ENCODE measurements at places on chromosomes 5 and 9.

- DNase-seq, result no peak
These were observed 278.7 kb upstream of the KLF9 start for GRCh38 chr9:70693186-70693585.

DNA sequence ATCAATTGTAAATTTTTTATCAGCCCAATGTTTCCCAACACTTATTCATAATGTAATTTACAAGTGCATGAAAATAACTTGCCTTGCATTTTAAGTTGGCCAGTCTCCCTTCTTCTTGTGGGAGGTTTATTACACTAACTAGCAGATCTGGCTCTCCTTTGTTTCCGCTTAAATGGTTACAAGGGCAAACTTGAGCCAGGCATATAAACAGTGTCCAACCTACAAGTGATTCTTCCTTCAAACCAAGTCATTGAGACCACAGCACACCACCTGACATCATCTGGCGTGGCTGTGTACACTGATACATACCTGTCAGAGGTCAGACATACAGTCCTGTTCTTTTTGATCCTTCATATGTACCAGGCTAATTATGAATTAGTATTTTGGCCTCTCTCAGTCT is 80.1 kb downstream of the ALDH1A1 start:
- no peak for DNase-seq

DNA sequence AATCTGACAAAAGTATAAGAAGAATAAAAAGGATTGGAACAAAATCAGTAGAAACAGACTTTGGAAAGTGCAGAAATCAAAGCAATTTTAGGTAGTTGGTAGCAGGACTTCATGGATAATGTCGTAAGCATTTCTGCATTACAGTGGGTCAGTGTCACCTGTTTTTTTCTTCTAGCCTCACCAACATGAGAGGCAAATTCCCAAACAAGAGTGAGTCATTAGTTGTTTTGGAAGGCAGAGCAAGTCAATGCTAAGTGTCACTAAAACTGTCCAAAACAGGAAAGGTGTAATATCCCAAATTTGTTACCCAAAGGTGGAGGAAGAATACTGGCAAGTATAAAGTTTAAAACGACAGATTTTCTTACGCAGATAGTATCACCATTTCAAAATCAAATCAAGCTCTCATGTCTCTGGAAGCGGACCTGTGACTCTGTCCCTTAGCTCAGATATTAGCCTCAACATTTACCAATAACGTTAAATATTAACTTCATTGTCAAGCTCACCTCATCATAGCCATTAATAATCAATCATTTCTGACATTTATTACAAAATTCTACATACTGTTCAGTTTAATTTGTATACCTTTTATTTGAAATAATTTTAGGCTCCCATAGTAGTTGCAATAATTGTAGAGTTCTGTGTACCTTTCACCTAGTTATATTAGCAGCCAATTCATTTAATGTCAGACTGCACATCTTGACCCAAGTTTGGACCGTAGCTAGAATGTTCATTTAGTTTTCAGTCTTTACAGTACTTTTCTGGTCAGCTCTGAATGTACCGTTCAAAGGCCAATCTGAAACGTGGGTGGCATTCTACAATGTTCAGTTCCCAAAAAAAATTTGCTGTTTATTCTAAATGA is 901.2 kb upstream of the COX7C start:
- DNase-seq, result no peak

GRCh38 chr5:150215979-150216944 is 26.4 kb downstream of the SLC6A7 start:
- DNase-seq, result no peak

- DNase-seq, result no peak
These were observed 66.4 kb upstream of the PPP2R2B start for GRCh38 chr5:146944764-146945616.

DNA sequence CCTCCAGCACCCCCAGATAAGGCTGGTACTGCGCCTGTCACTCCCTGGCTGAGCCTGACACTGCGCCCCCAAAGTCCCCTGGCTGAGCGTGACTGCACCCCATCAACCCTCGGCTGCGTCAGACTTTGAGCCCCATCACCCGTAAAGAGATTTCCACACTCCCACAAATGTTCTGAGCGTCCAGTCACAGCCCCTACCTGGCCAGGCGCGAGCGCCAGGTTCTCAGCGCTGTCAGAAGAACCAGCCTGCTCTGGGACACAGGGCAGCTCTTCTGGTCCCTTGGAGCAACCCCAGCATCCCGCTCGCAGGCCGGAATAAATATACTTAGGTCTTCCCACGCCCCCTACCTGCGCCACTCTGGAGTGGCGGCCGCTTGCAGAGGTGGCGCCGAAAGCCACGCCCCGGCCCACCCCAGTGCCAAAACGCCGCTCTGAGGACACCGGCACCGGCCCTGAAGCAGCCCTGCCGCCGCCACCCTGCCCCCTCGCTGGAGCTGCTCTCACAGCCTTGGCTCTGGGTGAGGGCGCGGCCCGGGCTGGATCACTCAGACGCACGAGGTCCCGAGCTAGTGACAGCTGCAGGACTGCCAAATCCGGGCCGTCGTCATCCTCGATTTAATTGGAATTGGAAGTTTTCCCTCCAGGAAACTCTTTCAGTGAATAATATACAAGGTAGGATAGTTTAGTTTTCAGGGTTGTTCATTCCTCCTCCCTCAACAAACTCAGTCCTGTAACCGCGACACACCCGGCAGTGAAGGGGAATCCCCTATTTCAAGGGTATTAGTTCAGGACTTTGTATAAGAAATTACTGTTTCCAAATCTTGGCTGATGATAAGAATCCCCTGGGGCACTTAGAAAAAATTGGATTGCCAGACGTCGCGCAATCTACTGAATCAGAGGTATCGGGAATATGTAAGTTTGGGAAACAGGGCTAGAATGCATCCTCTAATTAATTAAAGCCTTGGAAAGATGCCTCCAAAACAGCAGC is 1.2 kb upstream of the CEMIP2 start:
- peak; percentile 63 for DNase-seq

DNA sequence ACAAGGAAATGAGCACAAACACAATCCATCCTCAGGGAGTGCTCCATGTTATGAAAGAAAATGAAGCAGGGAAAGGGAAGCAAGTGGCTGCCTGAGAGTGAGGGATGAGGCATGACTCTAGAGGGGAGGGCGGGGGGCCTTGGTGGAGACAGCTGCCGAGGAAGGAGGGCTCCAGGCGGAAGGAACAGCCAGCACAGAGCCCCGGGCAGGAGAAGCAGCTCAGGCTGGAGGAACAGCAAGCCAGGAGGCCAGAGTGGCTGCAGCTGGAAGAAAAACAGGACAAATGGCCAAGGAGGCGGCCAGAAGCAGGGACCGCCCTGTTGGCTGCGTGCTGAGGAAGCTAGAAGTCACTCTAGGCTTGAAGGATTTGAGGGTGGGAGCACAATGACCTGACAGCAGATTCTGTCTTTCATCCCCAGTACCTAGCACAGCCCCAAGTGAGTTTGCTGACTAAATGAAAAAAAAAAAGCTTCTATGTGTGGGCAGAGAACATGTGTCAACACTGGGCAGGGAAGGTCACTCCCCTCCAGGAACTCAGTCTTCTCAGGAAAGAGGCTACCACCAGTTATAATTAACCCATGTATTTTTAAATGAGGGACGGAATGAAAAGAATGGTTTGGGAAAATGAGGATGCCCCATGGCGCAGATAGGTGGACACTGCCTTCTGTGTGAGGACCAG is 142.8 kb downstream of the DCP2 start:
- DNase-seq, result no peak

GRCh38 chr9:95249986-95250385 is 67.5 kb downstream of the FANCC start:
- no peak for DNase-seq

- no peak for DNase-seq
These were observed 16.6 kb upstream of the TGFBI start for GRCh38 chr5:136012041-136012804.

DNA sequence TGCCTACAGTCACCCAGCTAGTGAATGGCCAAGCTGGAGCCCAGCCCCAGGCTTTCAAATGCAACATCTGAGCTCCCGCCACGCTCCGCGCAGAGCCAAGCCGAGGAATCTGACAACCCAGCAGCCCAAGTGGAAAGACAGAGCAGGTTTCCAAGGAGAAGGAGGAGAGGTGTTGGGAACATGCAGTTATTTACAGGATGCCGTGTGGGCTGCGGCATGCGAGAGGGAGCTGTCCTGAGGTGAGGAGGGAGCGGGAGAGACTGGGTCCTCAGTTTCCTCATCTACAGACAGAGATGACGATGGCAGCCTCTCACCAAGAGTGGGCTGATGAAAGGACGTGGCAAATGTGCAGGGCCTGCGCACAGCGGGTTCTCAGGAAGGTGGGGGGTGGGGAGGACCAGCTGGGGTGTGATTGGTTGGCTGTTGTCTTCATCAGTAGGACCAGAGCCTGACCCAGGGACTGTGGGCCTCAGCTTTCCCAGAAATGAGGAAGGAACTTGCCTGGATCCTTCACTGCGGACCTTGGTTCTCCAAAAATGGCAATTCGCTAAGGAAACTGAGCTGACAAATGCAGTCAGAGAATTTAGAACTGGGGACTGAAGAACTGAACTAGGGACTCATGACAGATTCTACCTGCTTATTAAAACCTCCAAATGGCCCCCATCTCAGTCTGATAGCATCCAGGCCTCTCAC is 14.8 kb upstream of the CPLX2 start:
- DNase-seq, result no peak

- no peak for DNase-seq
These were observed 5.6 kb downstream of the ADAMTSL2 start for GRCh38 chr9:133539991-133540697.
